Stimulated activated CD4-positive, alpha-beta T cell treated with anti-CD3 and anti-CD28 coated beads, Interleukin-4, amount 100 ng/mL, for 4 hours (primary cell): ENCODE measurements at places on chromosomes 1 and 21.

DNA sequence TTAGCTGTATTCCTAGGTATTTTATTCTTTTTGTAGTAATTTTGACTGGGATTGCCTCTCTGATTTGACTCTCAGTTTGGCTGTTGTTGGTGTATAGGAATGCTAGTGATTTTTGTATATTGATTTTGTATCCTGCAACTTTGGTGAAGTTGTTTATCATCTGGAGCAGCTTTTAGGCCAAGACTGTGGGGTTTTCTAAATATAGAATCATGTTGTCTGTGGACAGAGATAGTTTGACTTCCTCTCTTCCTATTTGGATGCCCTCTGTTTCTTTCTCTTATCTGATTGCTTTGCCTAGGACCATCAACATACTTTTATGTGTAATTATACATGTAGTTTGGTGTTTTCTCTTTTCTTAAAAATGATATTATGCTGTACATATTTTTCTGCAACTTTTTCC lies 27.2 kb downstream of the CD46 start:
- DNase-seq: no peak

- DNase-seq: peak; percentile 55
Observed at GRCh38 chr1:20185834-20186782, at the start of the genes PLA2G2C and UBXN10. TSS of gene PLA2G2C (minus strand) at chr1:20186518. CDS start at chr1:20177363, 9,155 bp downstream. TSS of gene UBXN10 (plus strand) at chr1:20186096. CDS start at chr1:20190562, 4,466 bp downstream.

GRCh38 chr21:41232013-41232412 lies 64.1 kb downstream of the BACE2 start:
- DNase-seq: no peak

DNA sequence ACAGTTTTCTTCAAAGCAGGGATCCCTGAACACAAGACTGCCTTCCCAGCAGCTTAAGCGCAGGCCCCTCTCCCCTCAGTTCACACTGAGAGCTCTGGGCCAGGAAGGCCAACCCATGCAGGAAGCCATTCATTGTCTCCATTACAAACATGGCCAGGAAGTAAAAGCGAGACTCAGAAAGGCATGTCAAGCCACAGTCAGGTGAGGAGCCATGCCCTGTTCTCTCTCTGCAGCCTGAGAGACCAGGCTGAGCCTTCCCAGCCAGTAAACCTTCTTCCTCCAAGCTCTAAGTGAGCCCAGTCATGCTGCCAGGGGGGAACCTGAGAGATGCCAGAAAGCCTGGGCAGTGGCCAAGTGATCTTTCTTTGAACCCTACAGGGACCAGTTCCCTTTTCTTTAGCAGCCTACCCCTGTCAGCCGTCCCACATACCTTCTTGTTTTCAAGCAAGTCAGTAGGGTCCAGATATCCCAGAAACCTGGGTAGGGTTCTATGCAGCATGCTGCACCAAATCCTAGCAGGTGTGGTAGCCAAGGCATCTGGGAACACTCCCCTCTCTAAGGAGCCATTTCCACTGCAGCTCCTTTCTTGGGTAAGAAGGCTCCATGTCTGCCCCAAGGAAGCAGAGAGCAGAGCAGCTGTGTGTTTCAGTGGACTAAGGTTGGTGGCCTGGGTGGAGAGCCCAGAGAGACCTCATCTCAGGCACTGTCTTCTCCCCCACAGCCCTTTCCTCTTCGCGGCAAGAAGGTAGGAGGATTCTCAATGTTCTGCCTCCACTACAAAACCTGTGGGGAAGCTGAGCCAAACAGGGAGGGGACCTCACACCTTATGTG lies 977 bp downstream of the TRAF3IP3 start:
- peak; percentile 36 for DNase-seq

DNA sequence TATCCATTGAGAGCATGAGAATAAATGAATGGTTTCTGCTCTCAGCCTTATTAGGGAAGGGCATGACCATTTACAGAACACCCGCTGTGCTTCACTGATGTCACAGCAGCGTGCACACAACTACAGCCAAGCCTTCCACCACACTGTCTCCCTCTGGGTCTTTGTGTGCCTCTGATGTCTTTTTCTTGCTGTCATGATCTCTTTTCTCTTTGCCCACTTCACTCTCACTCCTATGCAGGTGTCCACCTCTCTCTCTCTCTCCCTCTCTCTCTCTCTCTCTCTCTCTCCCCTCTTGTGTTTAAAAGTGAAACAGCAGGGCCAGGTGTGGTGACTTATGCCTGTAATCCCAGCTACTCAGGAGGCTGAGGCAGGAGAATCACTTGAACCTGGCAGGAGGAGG lies 232.5 kb upstream of the JUN start:
- DNase-seq: no peak

- DNase-seq: peak; percentile 25
Observed at GRCh38 chr21:38126666-38127303, 130.0 kb upstream of the KCNJ15 start.

GRCh38 chr1:199857108-199857507 lies 170.4 kb upstream of the NR5A2 start:
- DNase-seq: no peak

- DNase-seq: peak; percentile 71
Observed at GRCh38 chr1:167687919-167688519, 33.8 kb upstream of the MPZL1 start.

- DNase-seq: no peak
Observed at GRCh38 chr1:43069461-43070050, 102.5 kb downstream of the EBNA1BP2 start.

DNA sequence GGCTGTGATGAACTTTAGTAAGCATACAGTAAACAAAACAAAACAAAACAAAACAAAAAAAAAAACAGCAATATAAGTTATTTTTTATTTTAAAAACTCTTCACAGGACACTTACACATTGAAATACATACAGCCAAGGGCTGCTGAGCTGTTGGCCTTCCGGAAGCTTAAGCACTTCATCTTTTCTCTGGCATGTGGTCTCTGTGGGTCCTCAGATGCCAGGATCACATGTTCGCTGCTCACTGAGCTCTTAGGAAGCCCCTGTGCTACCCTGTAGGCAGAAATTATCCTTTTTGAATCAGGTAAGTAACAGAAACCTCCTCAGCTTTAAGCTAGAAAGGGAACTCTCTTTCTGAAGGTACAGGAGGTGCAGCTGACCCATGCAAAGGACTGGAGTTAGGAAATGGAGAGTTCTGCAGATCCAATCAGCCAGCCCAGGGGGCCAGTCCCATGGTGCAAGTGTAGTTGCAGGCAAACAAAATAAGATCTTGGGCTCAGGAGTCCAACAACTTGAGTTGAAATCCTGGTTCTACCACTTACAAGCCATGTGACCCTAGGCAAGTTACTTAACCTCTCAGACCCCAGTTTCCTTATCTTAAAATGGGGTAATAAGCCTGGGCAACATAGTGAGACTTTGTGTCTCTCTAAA lies 22.4 kb upstream of the MED18 start:
- DNase-seq: no peak

- peak; percentile 89 for DNase-seq
Observed at GRCh38 chr1:121519042-121519755, 334.4 kb downstream of the SRGAP2C start.

GRCh38 chr1:10160907-10161490 lies 49.4 kb upstream of the KIF1B start:
- DNase-seq: no peak

GRCh38 chr1:8217011-8217711 lies 100.8 kb upstream of the SLC45A1 start:
- DNase-seq: no peak

- DNase-seq: no peak
Observed at GRCh38 chr1:102970496-102971078, 137.7 kb downstream of the COL11A1 start.

- no peak for DNase-seq
Observed at GRCh38 chr1:114341856-114342255, 169.1 kb downstream of the TRIM33 start.

DNA sequence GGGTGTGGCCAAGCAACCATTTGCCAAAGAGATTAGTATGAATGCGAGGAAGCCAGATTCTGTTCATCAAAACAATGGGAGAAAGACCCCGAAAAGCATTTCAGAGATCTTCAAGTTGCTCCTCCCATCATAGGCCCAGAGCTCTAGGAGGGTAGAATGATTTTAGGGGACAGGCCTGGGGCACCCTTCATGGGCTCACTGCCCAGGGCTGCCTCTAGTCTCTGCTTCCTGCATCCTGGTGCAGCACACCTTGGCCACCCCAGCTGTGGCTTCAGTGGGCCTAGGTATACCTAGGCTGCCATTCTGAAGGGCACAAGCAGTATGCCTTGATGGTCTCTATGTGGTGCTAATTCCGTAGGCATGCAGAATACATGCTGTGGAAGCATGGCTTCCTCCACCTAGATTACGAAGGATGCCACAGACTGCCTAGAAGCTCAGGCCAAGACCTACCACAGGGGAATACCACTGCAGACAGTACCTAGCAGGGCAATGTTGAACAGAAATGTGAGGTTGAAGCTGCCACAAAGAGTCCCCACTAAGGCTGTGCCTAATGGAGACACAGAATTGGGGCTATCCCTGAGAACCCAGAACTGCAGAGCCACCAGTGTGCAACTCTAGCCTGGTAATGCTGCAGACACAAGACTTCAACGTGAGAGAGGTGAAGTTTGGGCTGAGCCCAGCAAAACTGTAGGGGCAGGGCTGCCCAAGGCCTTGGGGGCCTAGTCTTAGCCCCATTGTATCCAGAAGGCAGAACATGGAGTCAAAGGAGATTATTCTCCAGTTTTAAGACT lies 158.8 kb downstream of the CLIC6 start:
- DNase-seq: no peak

DNA sequence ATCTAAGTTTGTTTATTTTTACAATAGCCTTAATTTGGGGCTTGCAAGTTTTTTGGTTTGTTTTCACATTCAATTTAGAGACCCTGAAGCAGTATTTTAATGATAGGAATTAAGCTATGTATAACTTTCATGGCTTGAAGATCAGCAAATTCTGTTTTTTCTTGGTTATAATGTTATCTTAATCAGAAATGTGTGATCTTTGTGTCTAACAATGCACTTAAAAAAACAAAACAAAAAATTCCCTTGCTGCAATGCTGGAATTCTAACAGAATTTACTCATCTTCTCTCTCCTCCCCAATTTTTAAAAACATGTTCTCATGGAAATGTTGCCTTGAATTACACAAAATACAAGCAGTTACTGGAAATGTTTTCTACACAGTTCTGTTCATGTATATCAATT lies 113.1 kb downstream of the OLFML2B start:
- no peak for DNase-seq

DNA sequence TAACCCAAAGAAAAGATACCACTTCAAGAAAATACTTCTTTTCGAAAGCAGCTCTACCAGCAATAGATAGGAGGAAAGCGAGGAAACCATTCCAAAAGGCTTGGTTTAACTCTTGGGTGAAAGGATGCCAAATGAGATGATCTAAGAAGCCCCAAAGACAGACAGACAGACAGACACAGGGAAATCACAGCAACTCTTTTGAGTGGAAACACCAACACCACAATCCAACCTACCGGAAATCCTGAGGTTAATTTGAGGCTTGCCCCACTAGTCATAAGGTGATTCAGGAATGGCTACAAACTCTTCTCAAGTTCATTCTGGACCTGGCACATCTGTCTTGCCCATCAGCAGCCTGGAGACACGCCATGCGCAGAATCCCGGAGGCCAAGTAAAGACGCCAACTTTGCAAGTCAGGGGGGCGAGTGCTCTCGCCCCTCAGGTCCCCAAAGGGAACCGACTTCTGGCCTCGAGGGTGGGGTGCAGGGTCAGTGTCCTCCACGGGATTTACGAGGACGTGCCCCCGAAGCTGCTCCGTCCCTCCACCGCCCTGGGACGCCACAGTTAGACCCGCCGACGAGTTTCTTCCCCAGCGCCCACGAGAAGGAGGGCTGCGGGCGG lies 778 bp downstream of the EVI5 start:
- peak; percentile 10 for DNase-seq

GRCh38 chr1:237795558-237795957 lies 95.2 kb downstream of the ZP4 start:
- DNase-seq: no peak

DNA sequence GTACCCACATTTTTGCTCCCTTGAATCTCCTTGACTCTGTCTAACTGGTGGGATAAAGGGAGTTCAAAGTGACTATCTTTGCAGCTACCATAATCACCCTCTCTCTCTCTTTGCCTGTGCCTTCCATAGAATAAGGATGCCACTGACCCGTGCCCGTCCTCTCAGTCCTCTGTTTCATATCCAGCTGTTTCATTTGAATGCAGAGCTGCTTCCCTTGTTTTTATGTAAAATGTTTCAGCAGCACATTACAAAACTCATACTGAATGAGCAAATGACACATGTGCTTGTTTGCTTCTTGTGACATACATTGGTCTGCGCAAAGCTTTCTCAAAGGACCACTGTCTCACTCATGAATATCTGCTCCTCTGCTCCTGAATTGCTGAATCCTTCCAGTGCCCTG lies 38.4 kb downstream of the CDC42 start:
- no peak for DNase-seq

DNA sequence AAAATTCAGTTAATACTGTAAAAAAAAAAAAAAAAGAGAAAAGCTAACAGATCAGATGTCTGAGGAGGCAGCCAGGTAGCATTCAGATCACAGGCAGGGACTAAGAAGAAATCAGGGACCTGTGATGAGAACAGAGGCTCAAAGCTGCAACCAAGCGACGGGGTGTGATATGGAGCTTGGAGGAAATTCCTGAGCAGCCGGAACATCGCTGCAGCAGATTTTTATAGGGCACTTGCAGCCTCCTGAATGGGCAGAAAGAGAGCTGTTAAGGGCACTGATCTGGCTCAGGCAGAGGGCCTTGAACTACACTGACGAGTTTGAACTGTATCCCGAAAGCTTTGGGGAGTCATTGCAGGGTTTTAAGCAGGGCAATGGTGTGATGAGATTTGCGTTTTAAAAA lies 315.4 kb downstream of the ADGRL2 start:
- no peak for DNase-seq

DNA sequence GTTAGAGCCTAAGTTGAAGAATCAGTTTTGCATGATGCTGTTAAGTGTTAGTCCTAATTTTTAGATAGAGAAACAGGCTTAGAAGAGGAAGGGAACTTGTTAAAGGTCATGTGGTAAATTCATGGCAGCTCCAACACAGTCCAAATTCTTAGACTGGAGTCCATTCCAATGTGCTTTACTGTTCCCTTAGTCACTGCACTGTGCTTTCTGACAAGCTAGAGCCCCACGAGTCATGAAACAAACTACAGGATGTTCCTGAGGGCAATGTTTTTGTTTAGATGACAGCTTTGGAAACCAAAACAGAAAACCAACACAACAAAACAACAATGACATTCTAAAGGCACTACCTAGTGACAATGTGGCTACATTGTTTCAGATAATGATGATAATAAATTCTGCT lies 23.1 kb upstream of the RGS4 start:
- DNase-seq: no peak
